Activated CD4-positive, CD25-positive, alpha-beta regulatory T cell treated with anti-CD3 and anti-CD28 coated beads, Interleukin-2, amount 50 U/mL, for 16 hours (primary cell): ENCODE measurements at places on chromosomes 1 and 21.

GRCh38 chr1:93374334-93375106, 28.8 kb downstream of the DR1 start:
- no peak for DNase-seq

- no peak for DNase-seq
Measured at GRCh38 chr1:231493421-231494185, 34.9 kb upstream of the TSNAX start.

DNA sequence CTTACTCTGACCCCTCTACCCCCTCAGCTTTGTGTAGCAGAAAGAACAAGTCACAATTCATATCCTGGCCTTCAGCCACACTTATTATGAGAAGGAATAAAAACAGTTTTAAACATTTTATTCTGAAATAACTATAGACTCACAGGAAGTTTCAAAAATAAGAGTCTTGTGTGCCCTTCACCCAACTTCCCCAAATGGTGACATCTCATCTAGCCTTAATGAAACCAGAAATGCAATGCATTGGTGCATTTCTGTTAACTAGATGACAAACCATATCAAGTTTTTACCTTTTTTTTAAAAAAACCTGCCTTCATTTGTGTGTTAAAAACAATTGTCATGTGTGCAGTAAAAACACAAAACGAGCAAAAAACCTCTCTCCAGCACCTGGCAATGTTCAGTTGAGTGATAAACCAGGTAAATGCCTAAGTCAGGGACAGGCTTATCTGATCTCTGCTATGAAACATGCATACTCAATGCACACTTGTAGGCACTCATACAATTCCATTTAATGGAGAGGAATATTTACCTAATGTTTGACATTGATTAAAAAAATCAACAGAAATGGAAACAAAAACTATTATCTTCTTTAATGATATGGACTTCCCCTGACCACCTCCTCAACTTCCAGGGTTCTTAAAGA, 51.5 kb downstream of the SH3BGR start:
- no peak for DNase-seq

DNA sequence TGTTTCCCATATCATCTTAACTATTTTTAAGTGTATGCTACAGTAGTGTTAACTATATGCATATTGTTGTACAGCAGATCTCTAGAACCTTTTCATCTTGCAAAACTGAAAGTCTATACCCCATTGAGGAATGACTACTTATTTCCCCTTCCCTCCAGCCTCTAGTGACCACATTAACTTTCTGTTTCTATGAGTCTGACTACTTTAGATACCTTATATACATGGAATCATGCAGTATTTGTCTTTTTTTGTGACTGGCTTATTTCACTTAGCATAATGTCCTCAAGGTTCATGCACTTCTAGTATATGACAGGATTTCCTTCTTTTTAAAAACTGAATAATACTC, 96.5 kb upstream of the BTG3 start:
- DNase-seq = no peak

GRCh38 chr1:209041927-209042326, 541.6 kb upstream of the CAMK1G start:
- no peak for DNase-seq

DNA sequence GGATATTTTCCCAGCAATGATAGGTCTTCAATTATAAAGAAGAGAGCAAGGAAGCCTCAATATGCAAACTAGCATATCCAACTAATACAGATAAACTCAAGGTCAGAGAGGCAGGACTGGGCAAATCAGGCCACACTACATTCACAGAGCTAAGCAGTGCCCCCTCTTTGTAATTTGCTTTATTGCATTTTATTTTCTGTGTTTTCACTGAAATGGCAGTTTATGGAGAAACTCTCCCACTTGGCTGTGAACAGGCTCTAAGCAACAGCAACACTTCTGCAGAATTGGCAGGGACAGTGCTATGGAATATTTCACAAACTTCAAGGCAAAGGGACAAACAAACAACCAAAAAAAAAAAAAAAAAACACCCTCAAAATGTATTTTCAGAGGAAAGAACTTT, 93.4 kb upstream of the SOD1 start:
- DNase-seq = no peak

- no peak for DNase-seq
Measured at GRCh38 chr1:43536864-43537358, 6.2 kb downstream of the PTPRF start.

DNA sequence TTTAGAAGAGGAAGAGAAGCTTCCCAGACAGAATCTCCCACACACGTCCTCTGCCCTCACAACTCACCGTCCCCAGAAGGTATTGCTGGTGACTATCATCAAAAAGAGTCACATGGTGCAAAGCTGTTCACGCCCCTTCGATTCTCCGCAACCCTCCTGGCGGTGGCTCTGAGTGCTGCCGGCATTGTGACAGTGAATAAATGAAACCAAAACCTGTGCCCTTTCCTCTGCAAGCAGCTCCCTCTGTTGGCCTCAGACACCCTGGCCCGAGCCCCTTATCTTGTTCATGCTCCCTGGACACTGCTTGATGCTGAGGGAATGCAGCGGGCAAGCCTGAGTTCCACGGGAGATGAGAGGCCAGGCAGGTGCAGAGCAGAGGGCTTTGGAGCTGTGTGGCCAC, 510.3 kb downstream of the NPHP4 start:
- no peak for DNase-seq

- no peak for DNase-seq
Measured at GRCh38 chr1:85058786-85059185, 10.5 kb upstream of the MCOLN3 start.

GRCh38 chr21:39537571-39537970, 75.2 kb upstream of the B3GALT5 start:
- DNase-seq = no peak

GRCh38 chr1:90936061-90936460, 85.8 kb downstream of the ZNF644 start:
- no peak for DNase-seq

DNA sequence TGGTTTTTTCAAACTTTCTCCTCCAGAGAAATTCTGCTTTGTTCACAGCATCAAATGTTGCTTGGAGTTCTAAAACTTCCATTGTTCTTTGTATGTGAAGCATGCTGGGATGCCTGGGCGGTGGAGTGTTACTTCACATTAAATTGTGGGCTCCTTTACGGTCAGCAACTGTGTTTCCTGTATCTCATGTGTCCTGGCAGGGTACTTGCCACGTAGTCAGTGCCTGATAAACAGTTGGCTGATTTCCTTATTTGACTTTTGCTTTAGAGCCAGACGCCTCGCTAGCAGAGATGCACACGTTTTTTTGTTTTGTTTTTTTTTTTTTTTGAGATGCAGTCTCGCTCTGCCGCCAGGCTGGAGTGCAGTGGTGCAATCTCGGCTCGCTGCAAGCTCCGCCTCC, 96.7 kb downstream of the UCK2 start:
- DNase-seq = no peak

DNA sequence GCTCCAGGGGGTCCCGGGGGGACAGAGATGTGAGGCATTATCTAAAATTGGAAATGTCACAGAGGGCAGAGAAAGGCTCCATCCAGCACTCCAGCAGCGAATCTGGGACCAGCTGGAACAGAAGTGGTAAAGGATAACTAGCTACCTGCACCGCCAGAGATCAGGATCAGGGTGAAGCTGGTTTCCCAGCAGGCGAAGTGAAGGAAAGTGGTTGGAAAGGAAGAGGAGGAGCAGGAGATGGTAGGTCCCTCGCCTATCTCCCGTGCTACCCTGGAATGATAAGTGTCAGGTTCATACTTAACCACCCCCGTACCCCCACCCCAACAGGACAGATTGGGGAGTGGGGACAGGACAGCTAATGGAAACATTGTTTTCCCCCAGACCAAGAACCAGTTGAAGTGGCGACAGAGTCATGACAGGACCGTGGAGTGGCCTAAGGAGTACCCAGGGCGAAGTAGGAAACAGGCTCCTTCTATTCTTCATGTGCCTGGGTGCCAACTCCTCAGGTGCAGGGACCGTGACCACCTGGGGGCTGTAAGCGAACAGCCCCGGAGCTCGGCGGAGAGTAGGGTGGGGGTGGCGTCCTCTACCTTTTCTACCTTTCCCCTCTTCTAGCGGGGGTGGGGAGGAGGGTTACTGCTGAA, 717 bp downstream of the B4GALT3 start:
- DNase-seq = no peak

- no peak for DNase-seq
Measured at GRCh38 chr1:190847166-190847565, 369.5 kb upstream of the BRINP3 start.

- no peak for DNase-seq
Measured at GRCh38 chr1:161506336-161507223, 1.3 kb downstream of the FCGR2A start.

DNA sequence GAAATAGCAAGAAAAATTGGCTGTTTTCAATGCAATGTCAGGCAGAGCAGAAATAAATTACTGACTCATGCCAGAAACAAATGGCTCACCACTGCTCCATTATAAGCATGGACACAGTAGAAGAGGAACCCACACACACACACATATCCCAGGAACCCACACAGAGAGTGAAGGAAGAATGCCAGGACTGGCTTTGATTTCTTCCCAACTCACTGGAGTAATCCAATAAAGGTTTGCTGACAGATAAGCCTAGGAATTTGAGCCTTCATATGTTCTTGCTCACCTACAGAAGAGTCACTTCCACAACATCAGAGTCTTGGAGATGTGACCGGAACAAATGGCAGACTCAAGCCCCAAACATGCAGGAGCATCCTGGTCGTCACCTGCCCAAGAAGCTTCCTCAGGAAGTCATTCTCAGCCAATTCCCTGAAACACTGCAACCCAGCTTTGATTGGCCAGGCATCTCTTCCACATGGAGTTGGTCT, 2.2 kb downstream of the SH3BP5L start:
- no peak for DNase-seq

DNA sequence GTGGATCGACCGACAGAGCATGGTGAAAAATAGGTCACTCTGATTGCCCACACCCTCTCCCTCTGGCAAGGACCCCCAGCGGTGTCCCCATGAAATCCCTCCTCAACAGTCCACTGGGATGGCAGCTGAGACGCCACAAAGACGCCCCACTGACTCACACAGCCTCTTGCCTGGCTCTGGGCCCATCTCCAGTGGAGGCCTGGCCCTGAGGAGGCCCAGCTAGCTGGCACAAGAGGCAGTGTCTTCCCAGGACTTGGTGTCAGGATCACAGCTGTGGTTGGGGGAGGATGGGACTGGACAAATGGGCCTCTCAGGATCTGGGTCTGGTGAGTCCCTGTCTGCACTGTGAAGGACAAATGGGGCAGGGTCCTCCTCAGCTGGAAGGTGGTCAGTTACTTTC, 4.6 kb downstream of the ALX3 start:
- no peak for DNase-seq

DNA sequence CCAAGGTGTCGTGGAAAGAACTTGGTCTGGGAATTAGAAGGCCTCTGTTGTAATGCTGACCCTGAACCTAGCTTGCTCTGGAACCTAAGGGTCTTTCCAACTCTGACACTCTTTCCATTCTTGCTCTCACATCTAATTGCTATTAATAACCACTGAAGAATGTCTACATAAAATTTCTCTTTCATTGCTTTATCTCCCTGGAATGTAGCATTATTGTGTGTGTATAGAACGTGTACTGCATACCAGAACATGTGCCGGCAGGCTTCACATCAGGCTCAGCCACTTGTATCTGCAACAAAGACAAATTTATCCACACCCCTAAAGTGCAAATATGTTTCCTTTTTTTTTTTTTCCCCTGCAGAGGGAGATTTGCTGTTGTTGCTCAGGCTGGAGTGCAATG, 13.9 kb upstream of the LAX1 start:
- no peak for DNase-seq

GRCh38 chr1:67609577-67610341, 75.2 kb upstream of the GADD45A start:
- DNase-seq = no peak

- no peak for DNase-seq
Measured at GRCh38 chr1:168752171-168752832, 23.3 kb upstream of the DPT start.

DNA sequence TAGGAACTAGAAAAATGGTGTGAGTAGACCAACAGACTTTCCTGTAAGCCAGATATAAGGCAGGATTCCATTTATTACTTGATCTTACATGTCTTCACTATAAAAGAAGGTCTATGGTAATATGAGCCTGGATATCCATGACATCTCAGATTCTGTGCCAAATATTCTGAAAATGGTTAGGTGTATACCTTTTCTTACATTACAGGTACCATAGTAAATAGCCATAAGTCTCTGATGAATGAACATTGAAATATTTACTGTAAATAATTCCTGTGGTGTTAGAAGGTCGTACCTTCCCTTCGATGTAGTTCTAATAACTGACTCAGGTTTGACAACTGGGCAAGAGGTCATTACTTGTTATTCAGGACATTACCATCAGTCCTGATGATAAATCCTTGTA, 657.9 kb downstream of the BRINP3 start:
- DNase-seq = no peak

- DNase-seq = no peak
Measured at GRCh38 chr1:209012443-209013196, 570.9 kb upstream of the CAMK1G start.

- no peak for DNase-seq
Measured at GRCh38 chr1:178934546-178934945, 63.7 kb upstream of the ANGPTL1 start.

DNA sequence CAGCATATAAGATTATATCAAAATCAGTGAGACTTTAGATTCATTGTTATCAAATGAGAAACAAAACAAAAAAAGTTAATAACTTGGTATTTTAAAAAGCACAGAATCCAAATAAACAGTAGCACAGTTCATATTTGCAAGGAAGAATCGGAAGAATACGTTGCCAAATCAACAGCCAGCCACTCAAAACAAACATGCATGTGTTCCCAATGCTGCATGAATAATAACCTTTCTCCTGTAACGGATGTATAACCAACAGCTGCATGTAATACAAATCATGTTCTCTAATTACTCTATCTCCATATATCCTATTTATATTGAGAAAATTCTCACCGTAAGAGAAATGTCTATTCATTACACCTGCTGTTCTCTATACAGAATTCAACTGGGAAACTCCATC, 98.9 kb upstream of the FOXD3 start:
- no peak for DNase-seq

- no peak for DNase-seq
Measured at GRCh38 chr1:223771814-223772770, 59.8 kb downstream of the CAPN2 start.

- no peak for DNase-seq
Measured at GRCh38 chr21:31190516-31190915, 152.2 kb upstream of the KRTAP19-8 start.

GRCh38 chr1:24888971-24889676, 41.0 kb downstream of the RUNX3 start:
- no peak for DNase-seq
